ENCODE measurements at places on chromosomes 2 and 18. TPM values are rescaled to one million over a fixed set of nuclear protein-coding genes. Genes with fewer than 3 reads are reported as not detected.

The CPLX4 gene
- not detected for total RNA-seq

The LBX2 gene
- not detected for total RNA-seq

The SERPINB12 gene
- total RNA-seq: not detected

The GORASP2 gene
- 35.3 TPM for total RNA-seq

The AGXT gene
- total RNA-seq: not detected

The SERPINB13 gene
- under 0.01 TPM for total RNA-seq

The SULT1C4 gene
- 15.5 TPM for total RNA-seq

The RAD51AP2 gene
- total RNA-seq: 1.2 TPM
